Right atrium auricular region (tissue), 2 donors: ENCODE measurements at places on chromosomes 6 and 20. TPM values are rescaled to one million over a fixed set of nuclear protein-coding genes. Genes with fewer than 3 reads are reported as not detected.

DNA sequence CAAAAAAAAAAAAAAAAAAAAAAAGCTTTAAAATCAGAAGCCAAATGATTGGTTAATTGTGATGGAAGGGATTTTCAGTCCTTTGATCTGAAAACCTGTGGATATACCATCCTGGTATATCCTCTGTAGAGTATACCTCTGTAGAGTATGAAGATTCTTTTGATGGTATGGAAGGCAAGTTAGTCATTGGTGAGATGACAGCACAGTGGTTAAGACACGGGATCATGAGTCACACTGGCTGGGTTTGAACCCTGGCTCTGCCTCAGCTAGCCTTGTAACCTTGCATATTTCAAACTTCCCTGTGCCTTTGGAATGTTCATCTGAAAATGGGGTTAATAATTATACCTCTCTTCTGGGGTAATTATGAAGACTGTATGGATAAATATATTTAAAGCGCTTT, 179.3 kb downstream of the CARMIL1 start:
- DNase-seq: no peak

ABHD16B gene
- not detected for total RNA-seq

GRCh38 chr20:14422892-14423291, 85.5 kb upstream of the FLRT3 start:
- no peak for DNase-seq

DNA sequence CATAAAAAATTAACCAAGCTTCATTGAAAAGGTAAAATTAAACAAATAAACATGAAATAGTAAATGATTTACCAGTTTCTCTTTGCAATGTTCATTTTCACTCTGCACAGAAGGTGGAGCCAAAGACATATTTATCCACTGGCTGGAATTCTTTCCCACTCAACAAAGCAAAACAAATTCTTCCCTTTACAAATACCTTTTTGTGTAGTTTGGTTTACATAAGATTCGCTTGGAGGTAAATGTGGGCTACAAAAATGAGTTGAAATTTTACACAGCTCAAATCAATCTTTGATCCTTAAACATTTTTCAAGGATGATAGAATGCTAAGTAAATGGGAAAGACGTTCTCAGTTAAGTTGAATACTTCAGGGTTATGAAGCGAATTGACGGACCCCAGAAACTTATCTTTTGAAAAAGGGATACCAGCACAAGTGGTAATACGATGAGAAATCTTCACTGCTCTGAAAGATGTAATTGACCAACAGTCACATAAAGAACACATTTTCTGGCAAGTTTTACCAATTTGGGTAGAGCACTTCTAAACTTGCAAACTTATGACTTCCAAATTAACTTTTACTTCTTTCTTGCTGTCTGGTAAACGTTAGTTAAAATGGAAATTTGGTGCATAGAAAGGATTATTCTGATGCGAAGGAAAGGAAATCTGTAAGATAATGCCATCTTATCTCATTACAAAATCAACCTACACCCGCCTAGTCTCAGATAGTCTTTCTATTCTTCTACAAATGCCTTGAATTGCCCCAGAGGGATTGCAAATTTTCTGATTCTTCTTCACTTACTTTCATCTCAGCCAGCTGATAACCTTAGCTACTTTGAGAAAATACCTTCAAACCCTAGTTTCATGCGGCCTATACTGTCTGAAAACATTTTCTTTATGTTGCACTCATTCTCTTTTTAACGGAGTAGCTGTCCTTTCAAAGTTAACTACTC, 4.7 kb upstream of the GJA1 start:
- DNase-seq: no peak

KCNB1 gene
- 1.4 TPM for total RNA-seq

DNA sequence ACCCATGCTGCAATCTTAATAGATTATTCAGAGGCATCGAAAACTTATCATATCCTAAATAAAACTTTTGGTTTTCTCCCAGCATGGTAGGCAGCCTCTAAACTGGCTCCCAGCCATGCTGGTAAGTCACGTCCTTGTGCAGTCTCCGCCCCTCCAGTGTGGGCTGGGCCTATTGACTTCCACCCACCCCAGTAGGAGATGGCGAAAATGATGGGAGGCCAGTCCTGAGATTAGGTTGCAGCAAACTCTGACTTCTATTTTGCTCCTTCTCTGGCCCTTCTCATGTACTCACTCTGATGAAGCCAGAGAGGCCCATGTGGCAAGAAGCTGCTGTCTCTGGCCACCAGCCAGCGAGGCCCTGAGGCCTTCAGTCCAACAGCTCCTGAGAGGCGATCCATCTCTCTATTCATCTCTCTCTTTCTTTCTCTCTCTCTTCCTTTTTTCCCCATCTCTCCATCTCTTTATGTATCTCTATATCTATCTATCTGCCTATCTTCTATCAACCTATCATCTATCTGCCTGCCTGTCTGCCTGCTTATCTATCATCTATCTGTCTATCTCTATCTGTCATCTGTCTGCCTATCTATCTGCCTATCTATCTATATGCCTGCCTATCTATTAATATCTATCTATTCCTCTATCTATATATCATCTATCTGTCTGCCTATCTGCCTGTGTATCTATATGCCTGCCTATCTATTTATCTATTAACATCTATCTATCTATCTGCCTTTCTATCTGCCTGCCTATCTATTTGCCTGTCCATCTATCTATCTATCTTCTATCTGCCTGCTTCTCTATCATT, 52.7 kb upstream of the STX16 start:
- DNase-seq: no peak

- DNase-seq: no peak
Measured at GRCh38 chr6:31114970-31115849, 610 bp downstream of the PSORS1C1 start.

DNA sequence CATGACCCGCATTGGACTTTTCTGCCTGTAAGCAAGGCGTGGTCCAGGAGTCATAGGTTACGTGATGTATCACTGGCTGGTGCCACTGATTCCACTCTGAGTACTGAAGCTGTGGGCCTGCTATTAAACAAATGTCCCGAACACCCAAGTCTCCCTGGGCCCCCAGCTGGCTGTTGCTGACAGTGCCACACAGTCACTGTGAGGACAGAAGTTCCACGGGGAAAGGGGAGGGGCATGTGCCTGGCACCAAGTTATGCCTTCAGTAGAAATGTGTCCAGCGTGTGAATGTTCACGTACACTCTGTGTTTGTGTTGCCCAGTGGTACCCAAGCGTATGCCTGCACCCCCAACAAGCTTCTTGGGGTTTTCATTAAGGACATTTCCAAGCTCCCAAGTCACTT, 171.4 kb upstream of the QKI start:
- no peak for DNase-seq
